ENCODE measurements at places on chromosomes 3 and 15.

GRCh38 chr3:156258301-156258700 lies 137.9 kb downstream of the KCNAB1 start:
- DNase-seq: no peak

- no peak for DNase-seq
Measured at GRCh38 chr15:55526559-55527036, 18.6 kb upstream of the DNAAF4 start.

DNA sequence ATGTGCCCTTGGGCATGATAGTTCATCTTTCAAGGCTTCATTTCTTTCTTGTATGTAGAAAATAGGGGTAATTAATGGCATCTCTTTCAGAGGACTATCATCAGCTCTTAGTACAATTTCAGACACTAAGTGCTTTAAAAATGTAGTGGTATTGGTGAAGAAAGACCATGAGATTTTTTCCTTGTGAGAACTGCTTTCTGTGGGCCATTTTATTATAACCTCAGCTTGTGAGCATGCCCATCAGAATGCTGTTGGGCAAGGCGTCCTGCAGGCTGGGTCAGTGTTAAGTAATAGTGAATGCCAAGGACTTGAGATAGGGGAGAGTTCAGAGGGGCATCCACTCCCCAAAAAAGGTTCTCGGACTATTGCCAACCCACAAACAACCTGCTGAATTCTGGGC lies 187.9 kb downstream of the GHSR start:
- DNase-seq: no peak

- no peak for DNase-seq
Measured at GRCh38 chr3:107206141-107206540, 171.1 kb upstream of the CCDC54 start.

DNA sequence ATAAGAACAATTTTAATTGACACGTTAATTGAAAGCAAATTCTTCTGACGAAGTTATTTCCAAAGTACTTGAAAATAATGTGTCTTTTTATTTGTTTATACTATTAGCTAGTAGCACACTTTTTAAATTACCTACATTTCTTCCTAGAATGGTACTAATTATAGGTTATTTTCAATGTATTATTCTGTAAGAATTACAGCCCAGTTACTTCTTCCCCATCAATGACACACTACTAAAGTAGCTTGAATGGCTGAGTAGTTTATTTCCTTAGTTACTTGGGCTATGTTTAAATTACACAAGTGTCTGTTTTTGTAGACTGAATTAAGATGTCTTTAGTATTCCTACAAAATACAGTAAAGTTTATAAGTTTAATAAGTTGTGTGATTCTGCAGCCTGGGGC lies 217.6 kb upstream of the IL12A start:
- no peak for DNase-seq

DNA sequence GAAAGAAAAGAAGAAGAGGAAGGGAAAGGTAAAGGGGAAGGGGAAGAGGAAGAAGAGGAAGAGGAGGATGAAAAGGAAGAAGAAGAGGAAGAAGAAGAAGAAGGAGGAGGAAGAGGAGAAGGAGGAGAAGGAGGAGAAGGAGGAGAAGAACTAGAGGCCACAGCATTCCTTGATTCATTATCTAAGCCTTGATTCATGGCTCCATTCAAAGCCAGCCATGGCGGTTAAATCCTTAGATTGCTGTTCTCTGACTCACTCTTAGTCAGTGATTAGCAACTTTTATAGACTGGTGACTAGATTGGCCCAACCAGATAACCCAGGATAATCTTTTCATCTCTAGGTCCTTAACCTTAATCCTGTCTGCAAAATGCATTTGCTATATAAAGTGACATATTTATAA lies 47.6 kb downstream of the OSTN start:
- no peak for DNase-seq

DNA sequence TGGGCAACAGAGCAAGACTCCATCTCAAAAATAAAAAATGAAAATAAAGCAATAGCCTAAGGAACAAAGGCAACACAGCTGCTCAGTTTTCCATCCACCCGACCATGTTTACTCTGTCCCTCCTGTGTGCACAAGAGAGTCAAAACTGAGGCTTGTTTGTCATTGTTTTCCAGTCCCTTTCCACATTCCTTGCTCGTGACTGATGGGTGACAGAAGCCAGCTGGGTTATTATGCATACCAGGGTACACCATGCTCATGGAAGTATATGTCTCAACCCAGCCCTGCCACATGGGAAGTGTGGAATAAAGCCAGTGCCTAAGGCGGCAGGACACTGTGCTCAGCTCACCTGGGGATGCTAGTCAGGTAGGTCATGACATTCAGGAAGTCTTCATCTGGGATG lies 49.5 kb downstream of the MCF2L2 start:
- DNase-seq: no peak

DNA sequence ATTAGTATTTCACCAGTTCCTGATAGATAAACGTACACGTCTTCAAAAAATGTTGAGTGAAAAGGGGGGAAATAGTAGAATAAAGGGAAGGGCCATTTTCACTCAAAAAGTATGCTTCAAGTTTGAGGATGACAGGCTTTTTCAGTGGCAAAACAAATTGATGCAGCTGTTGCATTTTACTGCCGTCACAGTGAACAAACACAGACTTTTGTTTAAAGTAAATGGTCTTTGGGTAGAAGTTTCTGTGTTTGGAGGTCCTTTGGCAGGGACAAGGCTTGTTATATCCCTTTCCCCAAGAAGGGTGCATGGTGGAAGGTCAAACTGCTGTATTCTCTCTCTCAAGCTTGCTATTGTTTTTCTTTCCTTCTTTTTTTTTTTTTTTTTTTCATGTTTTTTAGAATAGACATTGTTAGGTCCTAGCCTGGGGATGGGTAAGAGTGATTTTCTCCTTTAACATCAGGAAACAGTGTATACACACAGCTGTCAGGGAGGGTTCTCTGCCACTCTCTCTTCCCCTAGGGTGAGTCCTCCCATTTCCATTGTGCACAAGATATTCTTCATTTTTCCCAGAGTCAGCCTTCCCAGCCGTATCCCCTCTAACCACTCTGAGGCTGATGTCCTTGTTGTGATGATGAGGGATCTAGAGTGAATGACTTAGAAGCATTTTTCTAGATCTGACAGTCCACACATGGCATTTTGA lies 6.6 kb upstream of the SUCNR1 start:
- DNase-seq: no peak

GRCh38 chr3:116111765-116112164 lies 333.5 kb downstream of the LSAMP start:
- no peak for DNase-seq

DNA sequence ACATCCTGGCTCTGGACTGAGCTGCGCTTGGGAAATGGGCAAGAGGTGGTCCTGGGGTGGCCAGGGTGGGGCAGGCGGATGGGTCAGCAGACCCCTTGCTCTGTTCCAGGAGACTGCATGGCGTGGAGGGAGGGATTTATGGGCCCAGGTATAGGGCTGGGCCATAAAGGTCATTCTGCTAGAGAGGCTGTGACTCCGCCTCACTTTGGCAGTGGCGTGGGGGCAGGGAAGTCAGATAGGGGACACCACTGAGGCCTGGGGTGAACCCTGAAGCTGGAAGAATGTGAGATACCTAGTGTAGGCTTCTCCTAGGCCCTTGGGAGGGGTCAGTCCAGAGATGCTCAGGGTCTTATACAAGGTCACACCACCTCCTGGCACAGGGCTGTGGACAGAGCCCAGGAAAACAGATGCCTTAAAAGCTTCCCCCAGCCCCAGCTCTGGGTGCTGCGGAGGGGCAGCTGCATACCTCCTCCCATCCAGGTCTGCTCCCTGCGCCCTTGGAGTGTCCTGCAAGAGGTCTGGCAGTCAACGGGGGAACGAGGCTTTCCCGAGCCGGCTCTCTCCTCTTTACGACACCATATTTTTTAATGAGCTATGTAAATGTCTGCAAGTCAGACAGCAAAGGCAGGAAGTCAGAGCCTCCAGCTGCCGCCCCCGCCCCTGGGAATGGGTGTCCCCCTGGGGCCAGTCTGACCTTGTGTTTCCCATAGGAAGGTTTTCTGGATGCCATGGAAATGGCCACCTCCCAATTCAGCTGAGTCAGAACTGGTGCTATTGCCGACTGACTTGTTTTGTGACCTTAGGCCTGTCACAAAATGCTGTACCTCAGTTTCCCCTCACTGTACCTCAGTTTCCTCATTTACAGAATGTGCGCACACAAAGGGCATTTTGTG lies 26.3 kb downstream of the LINGO1 start:
- DNase-seq: no peak

- no peak for DNase-seq
Measured at GRCh38 chr3:153840487-153840886, 280.7 kb upstream of the ARHGEF26 start.

- DNase-seq: no peak
Measured at GRCh38 chr3:189334064-189334920, 162.5 kb downstream of the TPRG1 start.

GRCh38 chr15:95304151-95304946 lies 1026.2 kb upstream of the NR2F2 start:
- DNase-seq: no peak

DNA sequence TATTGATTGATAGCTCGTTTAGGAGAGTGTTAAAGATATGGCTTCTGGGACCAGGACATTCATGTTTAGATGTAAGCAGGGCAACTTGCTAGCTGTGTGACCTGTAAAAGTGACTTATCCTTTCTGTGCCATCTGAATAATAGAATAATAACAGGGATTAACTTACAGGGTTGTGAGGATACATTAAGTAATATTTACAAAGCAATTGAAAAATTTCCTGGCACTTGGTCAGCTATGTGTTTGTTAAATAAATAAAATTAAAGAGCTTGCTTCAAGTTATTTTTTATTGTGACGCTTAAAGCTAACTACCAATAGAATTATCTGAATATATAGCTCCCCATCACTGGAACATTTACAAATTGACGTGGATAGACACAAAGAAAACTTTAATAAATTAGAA lies 287.9 kb upstream of the CDIN1 start:
- no peak for DNase-seq

- DNase-seq: no peak
Measured at GRCh38 chr3:105653868-105654267, 214.9 kb downstream of the CBLB start.

DNA sequence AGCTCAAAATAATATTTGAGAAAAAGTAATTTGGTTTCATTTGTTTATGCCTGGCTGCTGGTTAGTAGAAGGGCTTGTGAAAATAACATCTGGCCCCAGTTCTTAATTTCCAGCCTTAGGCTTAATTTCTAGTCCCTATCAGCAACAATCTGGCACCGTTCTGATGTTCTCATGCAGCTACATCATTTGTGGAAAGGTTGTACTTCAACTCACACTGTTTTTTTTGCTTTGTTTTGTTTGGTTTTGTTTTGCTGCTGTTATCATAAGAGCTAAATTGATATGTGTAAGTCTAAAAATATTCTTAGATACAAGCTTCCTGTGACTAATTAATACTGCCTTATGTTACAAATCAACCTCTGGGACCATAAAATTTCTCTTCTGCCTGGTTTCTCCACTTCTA lies 8.9 kb downstream of the CPA3 start:
- no peak for DNase-seq

GRCh38 chr3:73452729-73453128 lies 172.0 kb downstream of the PDZRN3 start:
- DNase-seq: no peak

DNA sequence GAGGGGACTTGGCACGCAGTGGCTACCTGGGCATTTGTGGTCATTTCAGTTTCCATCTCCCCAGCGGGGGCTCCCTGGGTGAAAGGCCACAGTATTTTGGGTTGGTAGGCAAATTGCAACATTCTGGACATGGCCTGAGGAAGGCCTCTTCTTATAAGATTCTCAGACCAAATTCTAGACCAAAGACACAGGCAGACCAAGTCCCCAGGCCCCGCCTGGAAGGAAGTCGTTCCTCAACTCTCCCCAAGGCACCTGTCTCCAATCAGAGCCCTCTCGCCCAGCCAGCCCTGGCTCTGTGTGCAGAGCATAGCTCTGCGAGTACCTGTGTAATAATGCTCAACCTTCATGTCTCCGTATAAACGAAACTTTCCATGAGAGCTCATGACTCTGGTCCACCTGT lies 53.1 kb downstream of the GRIP2 start:
- DNase-seq: no peak

DNA sequence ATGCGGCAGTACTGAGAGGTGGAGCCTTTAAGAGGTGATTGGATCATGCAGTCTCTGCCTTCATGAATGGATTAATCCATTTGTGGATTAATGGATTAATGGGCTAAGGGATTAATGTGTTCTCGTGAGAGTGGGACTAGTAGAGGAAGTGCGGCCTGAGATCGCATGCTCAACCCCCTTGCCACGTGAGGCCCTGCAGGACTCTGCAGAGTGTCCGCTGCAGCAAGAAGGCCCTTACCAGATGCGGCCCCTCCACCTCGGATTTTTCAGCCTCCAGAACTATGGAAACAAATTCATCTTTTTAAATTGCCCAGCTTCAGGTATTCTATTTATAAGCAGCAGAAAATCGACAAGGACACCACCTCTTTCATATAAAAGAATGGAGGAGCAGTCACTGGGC lies 148.8 kb downstream of the TPRA1 start:
- DNase-seq: no peak

DNA sequence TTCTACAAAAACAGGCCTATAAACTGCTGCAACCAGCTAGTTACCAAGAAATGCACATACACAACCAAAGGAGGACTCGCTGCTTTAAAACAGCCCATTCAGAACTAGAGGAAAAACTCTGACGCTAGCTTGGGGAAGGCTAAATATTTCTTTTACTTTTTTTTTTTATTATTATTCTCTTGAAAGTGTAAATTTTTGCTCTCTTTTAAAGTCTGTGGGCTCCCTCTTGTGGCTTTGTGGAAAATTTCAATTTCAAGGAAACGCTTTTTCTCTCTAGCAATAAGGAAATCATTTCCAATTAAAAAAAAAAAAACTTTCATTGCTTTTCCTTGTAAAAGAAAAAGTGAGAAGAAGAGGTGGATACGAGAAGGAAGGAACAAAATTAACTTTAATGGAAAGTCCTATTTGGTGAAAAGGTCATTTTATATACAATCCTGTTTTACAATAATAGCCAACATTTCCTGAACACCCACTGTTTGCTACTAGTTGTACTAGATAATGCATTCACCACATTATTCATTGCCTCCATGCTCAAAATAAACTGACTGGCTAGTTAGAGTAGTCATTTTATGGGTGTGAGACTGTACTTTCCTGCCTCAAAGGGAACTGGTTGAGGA lies 51.2 kb upstream of the SAMMSON start:
- no peak for DNase-seq

- DNase-seq: no peak
Measured at GRCh38 chr15:101532865-101533264, 43.4 kb upstream of the PCSK6 start.

DNA sequence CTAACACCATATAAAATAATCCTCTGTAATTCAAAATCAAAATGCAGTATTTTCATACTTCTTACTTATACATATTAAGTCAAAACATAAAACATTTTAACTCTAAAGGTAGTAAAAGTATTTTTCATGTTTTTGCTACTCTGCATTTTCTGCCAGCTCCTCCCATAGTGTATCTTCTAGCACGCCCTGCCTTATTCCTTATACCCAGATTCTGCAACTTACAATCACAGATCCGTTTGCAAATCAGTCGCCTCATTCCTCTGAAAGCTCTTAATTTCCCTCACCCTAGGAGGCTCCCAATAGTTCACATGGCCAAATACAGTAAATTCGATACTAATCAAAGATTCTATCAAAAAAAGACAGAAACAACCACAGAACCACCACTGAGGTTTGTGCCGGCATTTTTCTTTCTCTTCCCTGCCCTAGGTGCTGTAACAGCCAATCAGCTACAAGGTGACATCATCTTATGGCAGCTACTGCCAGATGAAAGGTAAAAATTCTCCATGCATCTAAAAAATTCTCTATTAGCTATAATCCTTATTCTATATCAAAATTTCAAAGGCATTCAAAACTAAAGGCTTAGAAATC lies 72.9 kb downstream of the CLASP2 start:
- DNase-seq: peak; percentile 16
